ENCODE measurements at places on chromosomes 1 and 21. TPM values are rescaled to one million over a fixed set of nuclear protein-coding genes. Genes with fewer than 3 reads are reported as not detected.

The KMO gene
- 10.9 TPM for polyA plus RNA-seq

The ATP5PB gene
- polyA plus RNA-seq = 390 TPM

The OR2T6 gene
- not detected for polyA plus RNA-seq

The CC2D1B gene
- polyA plus RNA-seq = 8.8 TPM

The OR2AK2 gene
- polyA plus RNA-seq = not detected

The SH2D1B gene
- polyA plus RNA-seq = 0.26 TPM

The PCP4 gene
- not detected for polyA plus RNA-seq

The OTUD7B gene
- polyA plus RNA-seq = 0.53 TPM

The TRIM58 gene
- polyA plus RNA-seq = 0.95 TPM

The CNR2 gene
- 52.1 TPM for polyA plus RNA-seq

The EVA1B gene
- polyA plus RNA-seq = not detected

The C4BPA gene
- polyA plus RNA-seq = not detected

The PROK1 gene
- polyA plus RNA-seq = not detected

The BTBD8 gene
- polyA plus RNA-seq = 0.93 TPM

The TSPEAR gene
- polyA plus RNA-seq = not detected

The EDARADD gene
- polyA plus RNA-seq = not detected

The LRRN2 gene
- polyA plus RNA-seq = not detected

The IVL gene
- polyA plus RNA-seq = not detected

The DFFA gene
- polyA plus RNA-seq = 37.5 TPM

The EXO1 gene
- 0.29 TPM for polyA plus RNA-seq

The HFM1 gene
- not detected for polyA plus RNA-seq

The NUDT4B gene
- polyA plus RNA-seq = 5.8 TPM

The RGS7 gene
- polyA plus RNA-seq = 0.54 TPM

The SPRR1B gene
- not detected for polyA plus RNA-seq

The NCDN gene
- 13.3 TPM for polyA plus RNA-seq

The ARTN gene
- polyA plus RNA-seq = not detected

The KRTAP20-4 gene
- not detected for polyA plus RNA-seq

The PGBD2 gene
- polyA plus RNA-seq = 16.9 TPM

The DIO1 gene
- polyA plus RNA-seq = 0.18 TPM

The CNKSR1 gene
- 2.2 TPM for polyA plus RNA-seq

The PRRX1 gene
- not detected for polyA plus RNA-seq

The SLC37A1 gene
- polyA plus RNA-seq = 14.8 TPM
